ENCODE measurements at places on chromosomes 6 and 20. TPM values are rescaled to one million over a fixed set of nuclear protein-coding genes. Genes with fewer than 3 reads are reported as not detected.

NAPB gene
- 2.8 TPM for total RNA-seq

C6orf163 gene
- 0.24 TPM for total RNA-seq

LPIN3 gene
- total RNA-seq, result 8.7 TPM

PAX1 gene
- total RNA-seq, result not detected

NOTCH4 gene
- total RNA-seq, result 0.61 TPM

JAG1 gene
- total RNA-seq, result 50.9 TPM

NPEPL1 gene
- total RNA-seq, result 29.9 TPM

PRSS35 gene
- total RNA-seq, result not detected

CTAGE9 gene
- not detected for total RNA-seq

KCNK16 gene
- not detected for total RNA-seq

POM121L2 gene
- total RNA-seq, result not detected

HLA-DPB1 gene
- not detected for total RNA-seq

TNXB gene
- 0.92 TPM for total RNA-seq

ADGRF1 gene
- total RNA-seq, result not detected

LRFN2 gene
- total RNA-seq, result not detected

HBS1L gene
- 28.9 TPM for total RNA-seq

CFAP206 gene
- total RNA-seq, result 0.69 TPM

PKHD1 gene
- total RNA-seq, result not detected

LY86 gene
- total RNA-seq, result not detected

PCSK2 gene
- not detected for total RNA-seq

PTPRT gene
- not detected for total RNA-seq

BMP7 gene
- 0.32 TPM for total RNA-seq

MYBL2 gene
- 75.8 TPM for total RNA-seq

EYA4 gene
- total RNA-seq, result 11.4 TPM

GABRR2 gene
- total RNA-seq, result 0.20 TPM

TRAPPC3L gene
- not detected for total RNA-seq

CD93 gene
- total RNA-seq, result not detected

RBBP9 gene
- 15.2 TPM for total RNA-seq

BRPF3 gene
- total RNA-seq, result 12.9 TPM

SLC22A1 gene
- 2.8 TPM for total RNA-seq

CYP39A1 gene
- total RNA-seq, result 0.06 TPM

C6orf15 gene
- not detected for total RNA-seq

PTGIS gene
- total RNA-seq, result not detected

VPS16 gene
- 31.6 TPM for total RNA-seq

PI16 gene
- total RNA-seq, result not detected

MYO6 gene
- total RNA-seq, result 7.9 TPM

CEP85L gene
- 1.5 TPM for total RNA-seq

MEI4 gene
- total RNA-seq, result not detected

PERP gene
- total RNA-seq, result 81.7 TPM

PDE7B gene
- 2.2 TPM for total RNA-seq

POPDC3 gene
- 30.1 TPM for total RNA-seq

CLPSL2 gene
- not detected for total RNA-seq
